ENCODE measurements at places on chromosomes 6 and 20.

GRCh38 chr6:52475307-52475706 is 55.2 kb downstream of the EFHC1 start:
- no peak for DNase-seq

DNA sequence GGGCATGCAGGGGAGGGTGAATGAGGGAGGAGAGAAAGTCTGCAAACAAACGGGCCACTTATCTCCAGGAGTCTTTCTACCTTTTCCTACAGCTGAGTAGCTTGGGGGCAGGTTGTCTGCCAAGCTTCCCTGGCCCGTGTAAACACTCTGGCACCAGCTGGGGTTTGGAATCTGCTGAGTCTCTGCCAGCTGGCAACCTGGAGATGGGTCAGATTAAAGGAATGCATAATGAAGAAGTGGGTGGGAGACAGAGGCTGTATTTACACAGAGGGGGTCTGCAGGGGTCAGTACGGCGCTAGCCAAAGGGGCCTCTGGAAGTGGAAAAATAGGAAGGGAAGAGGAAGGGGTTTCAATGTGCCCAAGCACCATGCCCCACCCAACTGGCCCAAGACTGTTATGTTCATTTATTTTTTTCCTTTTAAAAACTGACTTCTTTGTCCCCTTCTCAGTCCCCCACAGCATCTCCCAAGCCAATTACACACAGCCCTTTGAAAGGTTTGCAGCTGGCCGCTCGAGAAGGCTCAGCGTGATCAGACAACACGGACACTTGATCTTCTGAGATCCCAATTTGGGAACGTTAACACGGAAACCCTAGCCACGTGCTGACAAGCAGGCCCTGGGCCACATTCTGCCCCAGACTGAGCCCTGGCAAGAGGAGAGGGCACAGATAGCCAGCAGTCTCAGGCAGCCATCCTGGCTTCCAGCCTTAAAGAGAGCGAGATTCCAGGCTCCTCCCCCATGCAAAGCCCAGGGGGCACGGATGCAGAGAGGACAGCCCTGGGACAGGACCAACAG is 25.2 kb downstream of the TRAM2 start:
- no peak for DNase-seq

GRCh38 chr6:87731818-87732661 is 30.0 kb upstream of the AKIRIN2 start:
- peak; percentile 70 for DNase-seq

GRCh38 chr20:32585586-32586127 is 524 bp upstream of the NOL4L start:
- DNase-seq = peak; percentile 71

GRCh38 chr6:131937226-131937625 is 13.9 kb downstream of the CCN2 start:
- no peak for DNase-seq

GRCh38 chr6:54654381-54654780 is 192.2 kb upstream of the FAM83B start:
- no peak for DNase-seq

GRCh38 chr6:170371080-170371479 is 64.5 kb downstream of the FAM120B start:
- DNase-seq = no peak

DNA sequence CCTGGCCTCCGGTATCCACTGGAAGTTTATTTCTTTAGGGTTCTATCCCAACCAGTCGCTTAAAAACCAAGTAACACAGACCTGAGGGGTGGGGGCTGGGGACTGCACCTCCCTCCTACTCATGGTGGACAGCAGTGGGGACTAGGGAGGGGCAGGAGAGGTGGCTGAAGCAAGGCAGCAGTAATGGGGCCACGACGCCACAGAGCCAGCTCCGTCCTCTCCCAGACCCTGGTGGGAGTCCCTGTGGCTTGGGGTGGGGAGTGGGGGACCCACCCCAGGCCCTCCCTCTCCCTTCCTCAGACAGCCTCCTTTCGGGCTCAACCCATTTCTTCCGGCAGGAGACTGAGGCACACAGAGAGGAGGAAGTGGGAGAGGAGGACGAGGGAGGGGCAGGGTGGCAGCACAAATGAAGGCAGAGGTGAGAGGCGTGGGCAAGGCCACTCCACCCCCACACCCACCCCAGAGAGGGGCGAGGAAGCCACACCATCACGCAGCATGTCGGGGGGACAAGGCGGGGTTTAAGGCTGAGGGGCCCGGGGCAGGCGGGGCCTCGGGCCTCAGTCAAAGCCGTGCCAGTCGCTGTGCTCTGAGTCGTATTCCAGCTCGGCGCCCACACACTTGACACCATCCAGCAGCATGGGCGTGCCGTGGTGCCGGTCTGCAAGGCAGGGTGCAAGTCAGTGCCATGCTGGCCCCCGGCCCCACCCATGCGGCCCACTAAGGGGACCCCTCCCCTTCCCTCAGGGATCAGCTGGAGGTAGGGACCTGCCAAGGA is 13.9 kb downstream of the ADISSP start:
- DNase-seq = no peak

DNA sequence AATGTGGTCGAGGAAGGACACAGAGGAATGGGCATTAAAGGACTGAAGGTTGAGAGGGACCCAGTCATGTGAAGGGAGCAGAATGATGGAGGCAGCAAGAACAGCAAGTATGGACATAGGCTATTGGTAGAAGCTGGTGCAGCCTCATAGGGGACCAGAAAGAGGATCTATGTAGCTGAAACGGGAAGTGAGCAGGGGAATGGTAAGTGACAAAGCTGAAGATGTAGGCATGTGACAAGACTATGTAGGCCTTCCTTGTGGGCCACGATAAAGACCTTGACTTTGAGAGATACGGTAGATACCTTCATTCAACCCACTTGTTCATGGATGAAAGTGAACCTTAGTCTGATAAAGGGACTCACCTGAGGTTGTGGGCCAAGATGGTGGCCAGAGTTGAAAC is 3.5 kb downstream of the CTNNBL1 start:
- no peak for DNase-seq

DNA sequence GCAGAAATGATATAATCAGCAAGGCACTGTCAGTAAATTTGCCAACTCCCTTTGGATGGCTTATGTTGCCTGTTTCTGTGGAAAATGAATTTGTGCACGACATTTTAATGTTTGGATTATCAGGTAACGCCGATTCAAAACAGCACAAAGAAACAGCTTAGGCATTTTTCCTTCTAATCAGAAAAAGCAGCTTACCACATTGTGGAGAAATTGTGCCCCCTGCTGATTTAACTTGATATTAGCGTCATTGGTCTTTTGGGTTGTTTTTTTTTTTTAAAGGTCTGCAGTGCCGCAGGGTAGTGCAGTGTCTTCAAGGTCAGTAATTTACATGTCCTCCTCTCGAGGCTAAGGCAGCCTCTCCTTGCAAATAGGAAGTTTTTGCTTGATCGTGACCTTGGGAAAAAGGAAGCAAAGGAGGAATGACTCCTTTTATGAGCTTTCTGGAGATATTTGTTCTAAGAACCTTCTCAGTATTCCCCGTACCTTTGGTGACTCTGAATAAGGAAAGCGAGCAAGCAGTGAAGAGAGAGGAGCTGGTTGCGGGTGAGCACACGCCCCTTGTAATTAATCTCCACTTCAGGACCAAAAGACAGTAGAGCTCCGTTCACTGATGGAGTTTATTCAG is 79.1 kb downstream of the ELOVL4 start:
- peak; percentile 57 for DNase-seq

DNA sequence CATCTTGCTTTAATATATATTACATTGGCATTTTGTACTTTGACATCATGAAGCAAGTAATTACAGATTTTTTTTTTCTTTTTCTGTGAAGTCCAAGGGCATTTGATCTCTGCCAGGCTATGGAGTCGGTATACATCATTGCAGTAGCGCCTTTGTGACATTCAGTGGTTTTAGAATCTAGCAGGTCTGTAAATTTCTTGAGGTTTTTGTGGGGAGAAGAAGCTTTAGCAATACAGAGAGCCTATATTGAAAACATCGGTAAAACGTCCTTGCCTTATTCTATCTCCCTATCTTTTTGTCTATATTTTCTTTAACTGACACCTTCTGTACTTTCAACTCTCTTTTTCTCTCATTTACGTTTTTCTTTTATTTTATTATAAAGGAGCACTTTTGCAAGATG is 47.2 kb downstream of the DUSP22 start:
- no peak for DNase-seq

DNA sequence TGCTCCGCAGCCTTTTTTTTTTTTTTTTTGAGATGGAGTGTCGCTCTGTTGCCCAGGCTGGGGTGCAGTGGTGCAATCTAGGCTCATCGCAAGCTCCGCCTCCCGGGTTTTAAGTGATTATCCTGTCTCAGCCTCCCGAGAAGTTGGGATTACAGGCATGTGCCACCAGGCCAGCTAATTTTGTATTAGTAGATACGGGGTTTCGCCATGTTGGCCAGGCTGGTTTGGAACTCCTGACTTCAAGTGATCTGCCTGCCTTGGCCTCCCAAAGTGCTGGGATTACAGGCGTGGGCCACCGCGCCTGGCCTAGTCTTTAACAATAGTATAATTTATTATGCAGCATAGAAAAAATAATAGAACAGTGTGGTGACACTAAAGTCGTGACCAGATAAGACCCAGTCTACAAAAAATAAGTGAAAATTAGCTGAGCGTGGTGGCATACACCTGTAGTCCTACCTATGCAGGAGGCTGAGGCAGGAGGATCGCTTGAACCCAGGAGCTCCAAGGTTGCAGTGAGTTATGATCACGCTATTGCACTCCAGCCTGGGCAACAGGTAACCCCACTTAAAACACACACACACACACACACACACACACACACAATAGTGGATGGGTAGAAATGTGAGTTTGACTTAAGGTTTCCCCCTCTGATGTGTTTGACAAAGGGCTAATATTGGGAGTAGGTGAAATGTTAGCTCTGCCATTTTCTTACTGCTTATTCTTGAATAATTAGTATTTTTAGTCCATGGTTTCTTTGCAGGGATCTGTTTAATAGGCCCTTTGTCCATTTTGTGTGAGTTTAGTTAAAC is 6.5 kb downstream of the PIM1 start:
- DNase-seq = no peak

DNA sequence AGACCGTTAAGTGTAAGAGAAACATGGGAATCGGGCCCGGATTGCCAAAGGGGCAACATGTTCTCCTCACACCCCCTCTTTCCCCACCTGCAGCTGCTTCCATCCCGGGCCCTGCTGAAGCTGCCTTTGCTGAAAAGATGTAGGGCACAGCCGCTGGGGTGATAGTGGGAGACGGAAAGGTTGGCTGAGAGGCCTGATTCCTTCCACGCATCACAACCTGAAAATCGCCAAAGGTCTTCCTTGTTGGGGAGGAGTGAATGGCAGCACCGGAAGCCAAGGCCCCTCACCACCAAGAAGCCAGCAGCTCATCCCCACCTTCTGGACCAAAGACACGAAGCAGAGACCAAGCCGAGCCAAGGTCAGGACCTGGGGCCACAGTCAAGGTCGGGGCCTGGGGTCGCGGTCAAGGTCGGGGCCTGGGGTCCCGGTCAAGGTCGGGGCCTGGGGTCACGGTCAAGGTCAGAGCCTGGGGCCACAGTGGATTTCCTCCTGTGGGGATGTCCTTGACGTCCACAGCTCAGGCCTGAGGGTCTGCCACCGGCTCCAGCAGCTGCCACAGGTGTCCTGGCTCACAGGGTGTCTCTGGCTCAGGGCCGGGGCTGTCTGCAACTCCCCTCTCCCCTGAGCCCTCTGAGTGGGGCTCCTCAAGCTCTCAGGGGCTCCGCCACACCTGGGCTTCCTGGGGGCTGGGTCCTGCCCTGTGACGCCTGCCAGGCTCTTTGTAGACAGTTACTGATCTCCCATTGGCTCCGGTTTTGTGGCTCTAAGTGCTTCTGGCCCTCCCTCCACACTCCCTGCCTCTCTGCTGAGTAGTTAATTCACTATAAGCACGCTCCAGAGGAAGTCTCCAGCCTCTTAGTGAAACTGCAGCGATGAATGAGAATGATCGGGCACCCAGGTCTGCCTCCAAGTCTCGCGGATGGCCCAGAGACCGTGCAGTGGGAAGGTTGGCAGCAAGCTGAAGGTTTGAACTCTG is 5.5 kb upstream of the CHRNA4 start:
- no peak for DNase-seq

- DNase-seq = no peak
Observed at GRCh38 chr20:35697696-35698297, 1.4 kb downstream of the NFS1 start.

GRCh38 chr6:137709424-137710236 is 157.4 kb upstream of the TNFAIP3 start:
- DNase-seq = peak; percentile 72

- no peak for DNase-seq
Observed at GRCh38 chr6:63705707-63706106, 70.1 kb downstream of the PHF3 start.

DNA sequence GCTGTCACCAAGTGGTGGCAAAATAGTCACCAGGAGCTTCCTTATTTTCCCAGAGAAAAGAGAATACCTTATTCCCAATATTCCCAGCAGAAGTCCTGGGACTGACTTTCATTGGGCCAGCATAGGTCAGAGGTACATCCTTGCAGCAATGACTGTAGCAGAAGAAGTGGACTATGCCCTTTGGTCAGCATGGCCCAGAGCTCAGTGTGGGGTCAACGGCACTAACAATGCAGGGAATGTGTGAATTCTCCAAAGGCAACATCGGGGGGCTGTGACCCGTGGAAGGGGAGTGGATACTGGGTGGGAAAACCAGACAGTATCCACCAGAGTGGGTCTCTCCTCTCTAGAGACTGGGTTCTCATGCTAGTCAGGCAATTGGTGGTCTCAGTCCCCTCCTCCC is 15.6 kb upstream of the LBP start:
- no peak for DNase-seq

DNA sequence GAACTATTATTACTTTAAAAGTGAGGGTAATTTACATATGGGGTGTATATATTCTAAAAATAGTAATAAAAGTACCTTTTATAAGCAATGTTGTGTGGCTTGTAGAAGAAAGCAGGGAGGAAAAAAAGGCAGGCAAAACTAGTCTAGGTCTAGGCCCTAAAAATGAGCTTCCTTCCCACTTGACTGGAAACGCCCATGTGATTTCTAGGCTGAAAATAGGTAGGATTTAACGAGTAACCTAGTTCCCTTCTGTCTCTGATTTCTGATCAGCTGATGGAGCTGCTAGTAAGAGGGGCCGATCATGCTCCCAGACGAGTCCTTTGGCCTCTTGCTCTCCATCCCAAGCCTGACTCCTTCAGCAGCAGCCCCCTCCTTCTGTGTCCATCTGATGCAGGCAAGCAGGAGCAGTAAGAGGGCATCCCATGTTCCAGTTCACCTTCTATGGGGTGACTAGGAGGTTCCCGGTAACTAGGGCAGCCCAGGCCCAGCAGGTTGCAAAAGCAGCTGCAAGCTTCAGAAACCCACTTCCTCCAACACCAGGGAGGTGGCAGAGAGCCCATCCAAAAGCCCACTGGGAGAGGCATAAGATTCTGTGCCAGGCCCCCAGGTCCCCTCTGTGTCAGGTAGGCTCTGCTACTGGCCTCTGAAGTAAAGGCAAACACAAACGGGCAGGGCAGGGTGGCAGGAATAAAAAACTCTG is 24.4 kb downstream of the TBC1D20 start:
- no peak for DNase-seq

GRCh38 chr6:71509191-71510005 is 220.8 kb downstream of the OGFRL1 start:
- no peak for DNase-seq
